ENCODE measurements at places on chromosomes 12 and 14.

GRCh38 chr14:77761205-77761931 is 412 bp upstream of the SNW1 start:
- peak; percentile 97 for DNase-seq

DNA sequence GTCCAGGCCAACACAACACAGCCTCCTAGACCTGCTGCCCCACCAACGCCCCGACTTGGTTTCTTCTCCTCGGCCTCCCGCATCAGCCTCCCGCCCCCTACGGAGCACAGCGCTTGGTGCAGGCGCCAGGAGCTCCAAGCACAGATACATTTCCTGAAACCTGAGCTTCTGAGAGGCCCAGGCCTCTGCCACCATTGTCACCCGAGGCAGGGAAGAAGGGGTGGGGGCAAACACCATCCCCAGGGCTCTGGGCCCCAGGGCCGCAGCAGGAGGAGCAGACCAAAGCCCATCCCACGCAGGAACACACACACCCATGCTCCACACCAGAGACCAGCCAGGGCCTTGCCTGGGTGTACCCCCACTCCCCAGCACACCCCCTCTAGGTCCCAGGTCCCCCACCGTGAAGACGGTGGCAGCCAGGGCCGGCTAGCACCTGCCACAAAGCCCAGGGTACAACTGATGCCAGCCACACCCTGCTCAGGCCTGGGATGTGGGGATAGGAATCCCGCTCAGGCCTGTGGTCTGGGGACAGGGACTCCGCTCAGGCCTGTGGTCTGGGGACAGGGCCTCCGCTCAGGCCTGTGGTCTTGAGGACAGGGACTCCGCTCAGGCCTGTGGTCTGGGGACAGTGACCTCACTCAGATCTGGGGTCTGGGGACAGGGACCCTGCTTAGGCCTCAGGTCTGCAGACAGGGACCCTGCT is 5.4 kb downstream of the JAG2 start:
- DNase-seq = no peak

- DNase-seq = no peak
Observed at GRCh38 chr12:57485695-57486094, 2.2 kb upstream of the MARS1 start.

GRCh38 chr12:69239352-69239921 is at the start of gene CPSF6:
Gene CPSF6, plus strand, starts transcription at chr12:69239569. Its CDS starts 78 bp downstream, at chr12:69239647.
- peak; percentile 96 for DNase-seq

DNA sequence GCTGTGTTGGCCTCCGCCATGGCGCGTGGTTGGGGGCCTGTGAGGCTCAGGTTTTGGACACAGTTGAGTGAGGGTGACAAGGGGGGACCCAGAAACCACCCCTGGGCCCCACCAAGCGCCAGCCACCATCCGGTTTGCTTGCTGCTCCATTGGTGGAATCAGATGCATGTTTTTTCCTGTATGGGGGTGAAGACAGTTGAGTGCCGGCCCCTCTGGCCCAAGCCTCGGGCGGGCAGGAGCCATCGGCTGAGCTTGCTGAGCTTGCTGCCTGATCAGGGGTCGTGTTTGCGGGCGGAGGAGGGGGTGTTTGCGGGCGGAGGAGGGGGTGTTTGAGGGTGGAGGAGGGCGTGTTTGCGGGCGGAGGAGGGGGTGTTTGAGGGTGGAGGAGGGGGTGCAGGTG is 6.4 kb downstream of the PGAM5 start:
- no peak for DNase-seq

DNA sequence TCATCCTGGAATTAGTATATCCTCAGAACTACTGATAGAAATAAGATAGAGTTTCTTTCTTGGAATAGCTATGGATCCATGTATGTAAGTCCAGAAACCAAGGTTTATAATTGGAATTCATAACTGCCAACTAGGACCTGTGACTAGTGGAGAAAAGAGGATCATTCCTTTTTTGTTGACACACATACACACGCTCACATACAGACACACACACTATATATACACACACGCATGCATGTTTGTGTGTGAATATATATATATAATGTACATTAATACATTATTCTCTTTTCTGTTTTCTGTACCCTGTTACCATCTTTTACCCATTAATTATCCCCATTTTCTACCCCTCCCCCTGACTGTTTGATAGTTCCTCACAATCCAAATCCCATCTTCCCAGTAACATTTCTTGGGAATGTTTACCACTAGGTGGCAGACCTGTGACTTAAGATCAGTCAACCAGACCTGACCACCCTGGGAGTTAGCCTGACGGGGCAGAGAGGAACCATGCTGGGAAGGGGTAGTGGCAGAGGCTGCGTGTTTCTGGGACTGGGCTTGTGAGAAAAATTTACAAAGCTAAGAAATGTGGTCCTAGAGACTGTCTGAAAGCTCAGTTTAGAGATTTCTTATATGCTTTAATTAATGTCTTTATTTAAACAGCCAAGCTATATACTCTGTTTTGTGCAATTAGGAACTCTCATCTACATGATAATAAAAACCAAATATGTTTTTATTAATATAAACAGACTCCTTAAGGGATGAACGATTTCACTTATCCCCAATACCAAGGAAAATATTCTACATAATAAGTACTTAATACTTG is 308.0 kb downstream of the PPFIA2 start:
- peak; percentile 79 for DNase-seq

- DNase-seq = peak; percentile 46
Observed at GRCh38 chr12:116773276-116773731, 35.2 kb downstream of the RNFT2 start.

DNA sequence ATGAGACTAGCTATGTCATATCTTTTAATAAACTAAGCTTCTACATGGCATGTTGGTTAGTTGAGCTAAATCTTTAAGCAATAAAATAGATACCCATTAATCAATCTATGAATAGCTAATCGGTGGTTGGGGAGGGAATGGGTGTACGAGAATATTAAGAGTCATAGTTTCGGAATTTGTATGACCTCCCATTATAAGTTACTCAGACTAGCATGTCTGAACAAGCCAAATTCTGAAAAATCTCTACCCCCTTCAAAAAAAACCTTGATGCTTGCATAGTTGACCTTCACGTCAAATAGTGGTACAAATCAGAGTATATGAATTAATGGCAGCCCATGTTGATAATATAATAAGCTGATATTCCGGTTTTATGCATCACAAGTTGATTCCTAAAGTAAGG is 60.0 kb downstream of the PLEKHG7 start:
- no peak for DNase-seq

- DNase-seq = peak; percentile 97
Observed at GRCh38 chr12:53427905-53428594, 4.4 kb downstream of the AMHR2 start.

GRCh38 chr12:125032466-125033152 is 32.6 kb upstream of the AACS start:
- no peak for DNase-seq

GRCh38 chr12:118575730-118576129 is 199.4 kb downstream of the SUDS3 start:
- DNase-seq = no peak

- DNase-seq = no peak
Observed at GRCh38 chr14:22265319-22266141, 323.5 kb downstream of the DAD1 start.

- no peak for DNase-seq
Observed at GRCh38 chr12:15662983-15663659, 126.1 kb downstream of the EPS8 start.

GRCh38 chr14:35402323-35403113 is 2.0 kb downstream of the NFKBIA start:
- DNase-seq = no peak

GRCh38 chr12:122205053-122205925 is 1.8 kb downstream of the B3GNT4 start:
- DNase-seq = no peak

DNA sequence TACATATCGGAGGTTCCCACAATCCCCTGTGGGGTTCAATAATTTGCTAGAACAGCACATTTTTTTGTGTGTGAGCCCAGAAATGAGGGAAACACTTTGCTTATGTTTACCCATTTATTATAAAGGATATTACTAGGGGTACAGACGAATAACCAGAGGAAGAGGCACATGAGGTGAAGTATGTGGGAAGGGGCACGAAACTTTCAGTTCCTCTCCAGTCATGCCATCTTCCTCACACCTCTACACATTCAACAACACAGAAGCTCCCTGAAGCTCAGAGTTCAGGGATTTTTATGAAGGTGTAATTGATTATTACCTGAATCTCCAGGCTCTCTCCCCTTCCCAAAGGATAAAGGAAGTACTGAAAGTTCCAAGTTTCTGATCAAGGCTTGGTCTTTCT is 30.2 kb upstream of the DYRK2 start:
- no peak for DNase-seq

DNA sequence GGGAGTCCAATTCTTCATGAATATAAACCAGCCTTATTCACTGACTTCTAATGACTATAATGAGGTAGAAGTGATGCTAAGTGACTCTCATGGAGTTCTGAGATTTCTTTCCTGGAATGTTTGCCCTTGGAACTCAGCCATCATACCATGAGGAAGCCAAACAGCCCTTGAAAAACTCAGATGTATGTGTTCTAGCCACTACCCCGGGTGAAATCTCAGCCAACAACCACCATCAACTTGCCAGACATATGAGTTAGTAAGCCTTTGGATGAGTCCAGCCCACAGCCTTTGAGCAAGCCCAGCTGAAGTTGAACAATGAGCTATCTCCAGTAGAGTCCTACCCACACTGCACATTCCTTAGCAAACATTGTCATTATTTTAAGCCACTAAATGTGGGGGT is 149.5 kb downstream of the SLC6A15 start:
- no peak for DNase-seq

- DNase-seq = no peak
Observed at GRCh38 chr12:3743803-3744202, 9.1 kb downstream of the CRACR2A start.

DNA sequence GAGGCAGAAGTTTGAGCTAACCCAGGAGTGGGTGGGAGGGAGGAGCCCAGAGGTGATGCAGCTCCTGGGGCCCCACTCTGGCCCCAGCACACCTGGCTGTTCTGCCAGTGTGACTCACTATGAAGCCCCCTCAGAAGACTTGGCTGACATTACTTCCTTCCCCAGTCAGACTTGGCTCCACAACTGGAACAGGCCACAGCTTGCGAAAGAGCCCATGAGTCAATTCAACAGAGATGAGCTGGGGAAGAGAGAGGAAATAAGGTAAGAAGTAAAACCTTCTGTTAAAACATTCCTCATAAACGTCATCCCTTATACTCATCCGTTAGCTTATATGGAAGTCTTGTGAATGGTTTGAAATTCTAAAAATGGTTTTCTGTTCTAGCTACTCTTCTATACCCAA is 245.9 kb downstream of the ADAMTS20 start:
- DNase-seq = peak; percentile 39

Measured in RKO (cell line).